ENCODE measurements at places on chromosomes 1 and 21.
A peak's percentile ranks its signal among the peaks of the same experiment; 100 is the strongest.

DNA sequence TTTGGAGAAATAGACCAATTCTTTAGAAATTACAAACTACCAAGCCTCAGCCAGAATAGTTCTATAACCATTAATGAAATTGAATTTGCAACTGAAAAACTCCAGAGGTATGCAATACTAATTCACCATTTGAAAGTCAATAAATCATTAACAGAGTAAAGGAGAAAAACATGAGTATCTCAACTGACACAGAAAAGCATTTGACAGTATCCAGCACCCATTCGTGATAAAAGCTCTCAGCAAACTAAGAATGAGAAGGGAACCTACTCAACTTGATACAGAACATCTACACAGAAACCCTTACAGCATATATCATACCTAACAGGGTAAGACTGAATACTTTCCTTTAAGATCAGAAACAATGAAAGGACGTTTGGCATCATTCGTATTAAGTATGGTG lies 54.3 kb downstream of the ST6GALNAC5 start:
- no peak for DNase-seq

GRCh38 chr1:229227298-229227919 lies 43.5 kb upstream of the RAB4A start:
- DNase-seq, result peak; percentile 73

- no peak for DNase-seq
These were observed 19.7 kb upstream of the TMEM52 start for GRCh38 chr1:1938613-1939295.

DNA sequence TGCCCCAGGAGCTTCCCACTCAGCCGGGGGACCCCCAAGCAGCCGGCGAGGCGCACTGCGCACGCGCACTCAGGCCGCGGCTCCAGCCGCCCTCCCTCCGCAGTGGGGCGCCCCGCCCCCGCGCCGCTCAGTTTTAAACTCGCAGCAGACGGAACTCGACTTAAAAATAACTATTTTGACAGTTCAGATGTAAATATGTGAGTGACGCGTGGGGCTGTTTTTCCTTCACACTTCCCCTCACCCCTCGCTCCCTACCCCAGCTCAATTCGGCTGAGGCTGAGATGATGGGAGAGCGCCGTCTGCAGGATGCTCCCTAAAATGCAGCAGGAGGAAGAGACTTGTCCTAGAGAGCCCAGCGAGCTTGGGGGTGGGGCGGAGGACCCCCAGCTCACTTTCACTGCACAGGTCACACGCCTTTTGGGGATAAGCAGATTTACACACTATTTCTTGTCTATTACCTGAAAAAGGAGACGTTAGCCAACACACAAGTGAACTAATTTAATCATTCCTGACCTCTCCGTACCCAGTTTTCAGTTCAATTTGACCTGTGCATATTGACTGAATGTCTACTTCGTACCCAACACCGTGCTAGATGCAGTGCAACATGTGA lies 8.9 kb upstream of the LEMD1 start:
- peak; percentile 19 for DNase-seq

DNA sequence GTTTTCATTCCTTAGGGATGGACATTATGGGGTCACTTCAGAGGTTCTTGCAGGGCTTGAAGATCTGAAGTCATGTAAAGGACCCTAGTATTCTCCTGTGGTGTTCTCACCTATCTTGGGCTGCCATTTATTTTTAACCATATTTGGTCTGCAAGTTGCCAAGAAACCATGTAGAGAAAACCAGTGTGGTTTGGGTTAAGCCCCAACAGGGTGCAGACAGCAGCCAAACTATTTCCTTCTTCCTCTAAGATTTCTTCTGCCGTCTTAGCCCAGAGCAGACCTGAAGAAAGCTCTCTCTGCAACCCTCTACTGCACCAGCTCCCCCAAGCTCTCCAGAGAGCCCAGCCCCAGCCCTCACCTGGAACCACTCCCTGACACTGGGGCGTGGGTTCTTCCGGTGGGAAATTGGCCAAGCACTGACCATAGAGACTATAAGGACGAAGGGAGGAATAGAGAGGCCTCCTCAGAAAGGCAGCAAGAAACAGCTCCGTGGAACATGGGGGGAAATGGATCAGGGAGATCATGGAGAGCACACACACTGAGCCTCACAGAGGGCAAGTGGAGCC lies 136.6 kb downstream of the SYF2 start:
- DNase-seq, result no peak

- no peak for DNase-seq
These were observed 159.4 kb downstream of the BARHL2 start for GRCh38 chr1:90557706-90558105.

DNA sequence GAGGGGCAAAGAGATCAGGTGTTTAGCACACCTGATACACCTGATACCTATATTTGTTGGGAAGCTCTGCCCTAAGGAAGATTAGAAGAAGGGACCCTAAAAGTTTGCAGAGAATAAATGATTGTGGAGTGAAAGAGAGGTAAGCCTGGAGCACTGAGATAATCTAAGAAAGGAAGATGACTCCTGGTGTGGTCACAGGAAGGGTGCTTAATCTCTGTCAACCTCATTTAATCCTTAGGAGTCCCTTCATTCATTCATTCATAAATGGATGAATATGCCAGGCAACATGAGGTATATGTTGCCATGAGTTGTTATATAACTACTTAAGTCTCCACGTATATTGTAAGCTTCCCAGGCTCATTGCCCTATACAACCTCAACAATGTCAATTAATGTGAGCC lies 16.2 kb upstream of the MNDA start:
- DNase-seq, result no peak

- DNase-seq, result peak; percentile 83
These were observed at the start of the genes CEPT1 and DRAM2 for GRCh38 chr1:111139956-111140679. TSS of gene CEPT1 (plus strand) at chr1:111140223. CDS start at chr1:111147715, 7,492 bp downstream. TSS of gene DRAM2 (minus strand) at chr1:111140093. CDS start at chr1:111131554, 8,539 bp downstream.

Data from activated CD4-positive, alpha-beta T cell treated with anti-CD3 and anti-CD28 coated beads for 24 hours (primary cell).